ENCODE measurements at places on chromosomes 3 and 15.

DNA sequence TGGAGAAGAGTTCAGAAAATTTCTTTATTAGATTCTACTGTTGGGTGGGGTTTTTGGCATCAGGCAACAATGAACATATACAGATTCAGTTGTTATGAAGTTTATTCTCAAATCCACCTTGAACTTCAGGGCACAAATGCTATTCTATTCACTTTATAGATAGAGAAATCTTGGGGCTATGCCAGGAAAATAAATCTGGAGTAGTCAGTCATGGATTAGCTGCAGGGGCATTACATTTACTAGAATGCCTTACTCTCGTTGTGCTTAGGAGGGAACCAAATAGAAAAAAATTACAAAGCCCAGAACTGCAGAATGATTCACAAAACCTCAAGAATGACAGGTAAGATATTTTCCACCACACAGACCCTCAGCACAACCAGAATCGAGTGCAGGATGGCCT, 216.7 kb downstream of the CDIN1 start:
- DNase-seq, result no peak

GRCh38 chr15:61173899-61174689, 55.0 kb downstream of the RORA start:
- no peak for DNase-seq

DNA sequence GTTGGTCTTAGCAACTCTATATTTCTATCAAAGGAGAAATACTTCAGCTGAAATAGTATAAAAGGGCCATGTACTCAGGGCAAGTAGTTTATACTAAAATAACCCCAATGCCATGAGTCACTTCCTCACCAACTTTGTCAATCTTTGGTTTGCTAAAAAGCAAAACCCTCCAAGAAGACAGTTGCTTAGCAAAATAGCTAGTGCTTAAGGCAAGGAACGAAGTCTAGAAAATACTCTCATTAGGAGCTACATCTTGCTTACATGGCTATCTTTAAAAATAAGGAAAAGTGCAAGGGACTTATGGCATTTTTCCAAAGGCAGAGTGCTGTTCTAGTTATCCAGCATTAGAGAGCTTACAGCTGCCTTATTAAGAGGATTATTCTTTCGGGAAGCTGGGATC, 28.4 kb downstream of the P3H2 start:
- no peak for DNase-seq

GRCh38 chr15:61444585-61444984, 215.5 kb upstream of the RORA start:
- DNase-seq, result no peak

- DNase-seq, result no peak
Observed at GRCh38 chr15:80484333-80484864, 80.2 kb downstream of the ARNT2 start.

GRCh38 chr15:62520887-62521286, 355.8 kb upstream of the C2CD4B start:
- DNase-seq, result no peak

DNA sequence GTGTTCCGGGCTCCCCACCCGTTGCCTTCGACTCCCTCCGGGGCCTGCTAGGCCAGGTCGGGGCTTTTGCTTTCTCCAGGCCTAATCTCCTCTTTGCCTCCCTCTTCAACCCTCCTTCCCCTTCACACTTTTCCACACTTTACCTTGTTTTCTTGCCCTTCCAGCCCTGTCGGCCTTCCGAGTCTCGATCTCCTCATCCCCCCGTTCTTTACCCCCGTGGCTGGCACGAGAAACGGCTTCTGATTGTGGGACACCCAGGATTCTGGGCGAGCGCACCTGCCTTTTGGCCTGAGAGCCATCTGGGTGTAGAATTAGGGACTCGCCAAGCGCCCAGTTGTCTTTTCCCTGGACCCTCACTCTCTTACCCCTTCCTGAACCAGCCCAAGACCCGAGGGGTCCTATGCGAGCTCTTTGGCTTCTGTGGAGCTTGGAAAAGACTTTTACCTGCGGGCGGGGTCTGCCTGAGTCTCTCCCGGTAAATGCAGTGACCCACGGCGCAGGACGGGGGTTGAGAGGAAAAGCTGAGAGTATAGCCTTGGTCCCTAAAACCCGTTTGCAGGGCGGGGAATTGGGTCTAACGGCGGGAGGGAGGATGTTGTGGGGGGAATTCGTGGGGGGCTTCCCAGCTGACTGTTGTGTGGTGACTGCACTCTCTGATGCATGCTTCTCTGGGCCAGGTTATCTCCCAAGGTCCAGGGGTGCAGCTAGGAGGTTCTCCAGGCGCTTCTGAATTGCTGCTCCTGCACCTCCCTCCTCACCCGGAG, 5.5 kb upstream of the ONECUT1 start:
- no peak for DNase-seq

DNA sequence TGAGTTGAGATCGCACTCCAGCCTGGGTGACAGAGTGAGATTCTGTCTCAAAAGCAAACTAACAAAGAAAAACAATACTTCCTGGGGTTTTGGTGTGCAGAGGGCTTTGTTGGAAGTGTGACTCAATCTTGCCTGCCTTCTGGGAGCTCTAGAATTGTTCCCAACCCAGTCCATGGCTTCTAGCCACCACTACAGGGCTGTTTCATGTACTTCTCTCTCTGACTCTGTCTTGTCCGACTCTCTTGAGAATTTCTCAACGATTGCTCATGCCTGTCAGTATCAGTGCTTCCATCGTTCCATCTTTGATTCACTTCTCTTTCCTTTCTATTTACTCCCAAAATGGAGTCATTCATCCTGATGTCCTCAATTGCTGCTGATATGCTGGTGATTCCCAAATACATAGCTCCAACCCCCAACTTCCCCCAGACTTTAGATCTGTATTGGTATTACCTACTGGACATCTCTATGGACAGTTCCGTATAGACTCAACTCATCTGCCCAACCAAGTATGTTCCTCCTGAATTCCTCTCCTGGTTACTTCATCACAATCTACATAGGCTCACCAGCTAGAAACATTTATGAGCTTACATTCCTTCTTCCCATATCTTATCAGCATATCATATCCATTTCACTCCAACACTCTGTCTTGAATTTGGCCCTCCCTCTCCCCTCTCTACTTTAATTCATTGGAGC, 1.8 kb upstream of the AP2M1 start:
- DNase-seq, result no peak

DNA sequence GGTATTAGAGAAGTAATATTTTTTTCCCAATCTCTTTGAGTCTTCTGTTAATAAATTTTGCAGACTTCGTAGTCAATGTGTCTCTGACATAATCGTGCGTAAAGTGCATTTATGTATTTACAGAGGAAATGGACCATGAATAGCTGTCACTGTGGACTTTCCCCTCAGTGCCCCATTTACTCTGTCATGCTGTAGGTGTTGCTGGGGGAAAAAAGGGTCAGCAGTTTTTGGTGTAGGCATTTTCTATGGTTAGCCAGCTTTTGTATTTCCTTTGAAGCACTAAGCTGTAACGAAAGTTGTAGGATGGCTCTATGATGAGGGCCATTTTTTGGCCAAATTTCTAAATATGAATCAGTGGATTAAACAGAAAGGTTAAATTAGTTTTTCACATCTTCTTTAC, 598.4 kb downstream of the FGF12 start:
- DNase-seq, result no peak

DNA sequence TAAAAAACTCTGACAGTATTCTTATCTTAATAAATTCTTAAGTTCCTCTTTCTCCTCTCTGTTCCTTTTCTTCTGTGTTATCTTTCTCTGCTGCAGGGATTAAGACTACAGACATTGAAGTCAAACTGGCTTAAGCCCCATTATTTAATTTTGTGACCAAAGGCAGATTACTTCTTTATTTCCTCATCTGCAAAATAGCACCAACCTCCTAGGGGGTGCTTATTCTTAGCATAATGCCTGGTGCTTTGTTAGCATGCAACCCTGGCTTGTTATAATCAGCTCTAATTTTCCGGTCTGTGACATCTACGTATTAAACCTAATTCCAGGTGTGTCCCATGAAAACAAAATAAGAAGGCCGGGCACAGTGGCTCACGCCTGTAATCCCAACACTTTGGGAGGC, 23.8 kb downstream of the SEMA6D start:
- DNase-seq, result no peak

GRCh38 chr3:187102073-187102634, 37.1 kb downstream of the RPL39L start:
- DNase-seq, result no peak

DNA sequence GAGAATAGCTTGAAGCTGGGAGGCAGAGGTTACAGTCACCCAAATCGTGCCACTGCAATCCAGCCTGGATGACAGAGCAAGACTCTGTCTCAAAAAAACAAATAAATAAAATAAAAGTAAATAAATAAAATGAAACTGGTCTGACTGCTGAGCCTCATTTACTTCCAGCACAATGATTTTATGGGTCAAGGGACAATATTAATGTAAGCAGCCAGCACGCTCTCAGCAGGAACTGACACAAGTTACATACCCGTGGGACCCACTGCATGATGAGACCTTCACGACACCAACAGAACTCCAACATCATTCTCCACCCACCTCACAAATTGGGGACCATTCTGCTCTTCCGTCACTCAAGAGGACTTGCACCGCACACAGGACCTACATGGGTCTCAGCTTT, 230.3 kb downstream of the MAGI1 start:
- DNase-seq, result no peak

DNA sequence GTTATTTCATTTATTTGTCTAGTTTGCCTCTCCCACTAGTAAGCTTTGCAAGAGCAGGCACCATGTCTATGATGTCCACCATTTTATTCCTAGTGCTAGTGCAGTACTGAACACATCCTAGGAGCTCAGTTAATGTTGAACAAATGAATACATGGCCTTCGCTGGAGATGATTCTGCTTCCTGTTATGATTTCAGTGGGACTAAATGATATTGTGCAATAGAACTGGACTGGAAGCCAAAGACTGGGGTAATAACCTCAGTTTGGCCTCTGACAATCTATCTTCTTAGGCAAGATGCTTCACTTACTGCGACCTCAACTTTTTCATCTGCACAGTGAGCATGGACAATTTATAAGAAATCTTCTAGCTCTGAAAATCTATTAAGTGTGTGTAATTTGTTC, 191.3 kb downstream of the ADAMTSL3 start:
- DNase-seq, result no peak

DNA sequence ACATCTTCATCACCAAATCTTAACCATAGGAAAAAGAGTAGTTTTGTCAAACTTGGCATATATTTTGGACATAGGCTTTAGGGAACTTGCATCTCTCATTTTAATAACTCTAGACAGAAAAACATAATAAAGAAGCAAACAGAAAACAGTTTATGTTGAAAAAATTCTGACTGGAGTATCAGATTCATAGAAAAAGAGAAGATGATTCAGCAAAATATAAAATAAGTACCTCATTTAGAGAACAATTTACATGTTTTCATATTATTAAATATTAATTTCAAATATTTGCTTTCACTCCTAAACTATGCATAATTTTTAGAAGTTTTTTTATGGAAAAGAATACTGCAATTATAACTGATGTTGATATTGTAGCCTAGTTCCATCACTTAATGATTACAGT, 12.5 kb downstream of the SATB1 start:
- no peak for DNase-seq

- no peak for DNase-seq
Observed at GRCh38 chr15:45393851-45394250, 15.5 kb upstream of the GATM start.

DNA sequence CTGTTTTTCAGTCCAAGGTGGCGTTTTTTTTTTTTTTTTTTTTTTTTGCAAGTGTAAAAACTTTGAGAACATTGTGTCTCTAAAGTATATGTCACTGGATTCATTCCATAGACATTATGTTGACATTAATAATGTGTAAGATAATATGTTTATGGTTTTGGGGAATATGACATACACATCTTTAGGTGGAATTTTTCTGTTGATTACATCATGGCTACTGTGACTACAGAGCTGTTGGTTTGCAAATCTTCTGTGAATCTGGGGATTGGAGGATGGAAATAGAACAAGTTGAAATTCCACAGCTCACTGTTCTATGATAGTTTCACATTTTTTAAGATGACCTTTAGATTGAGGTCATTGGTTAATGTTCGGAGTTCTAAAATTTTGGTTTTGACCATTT, 24.4 kb upstream of the PLSCR2 start:
- no peak for DNase-seq

DNA sequence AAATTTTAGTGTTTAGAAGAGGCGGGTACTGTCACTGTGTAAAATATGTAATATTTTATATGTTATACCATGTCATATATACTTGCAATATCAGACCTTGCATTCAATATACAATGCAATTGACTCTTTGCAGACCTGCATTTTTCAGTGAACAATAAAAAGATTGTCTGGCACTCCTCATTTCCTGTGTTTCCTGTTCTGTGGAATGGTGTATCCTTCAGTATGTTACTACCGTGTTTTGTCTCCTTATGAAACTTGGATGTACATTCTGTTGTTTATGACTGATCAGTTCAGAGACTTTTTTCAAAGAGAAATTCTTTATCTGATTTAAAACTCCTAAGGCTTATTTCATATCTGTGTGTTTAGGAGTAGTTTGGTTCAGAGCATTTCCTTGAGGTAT, 31.5 kb downstream of the APH1B start:
- DNase-seq, result no peak

- no peak for DNase-seq
Observed at GRCh38 chr3:31465999-31466398, 66.7 kb upstream of the STT3B start.

DNA sequence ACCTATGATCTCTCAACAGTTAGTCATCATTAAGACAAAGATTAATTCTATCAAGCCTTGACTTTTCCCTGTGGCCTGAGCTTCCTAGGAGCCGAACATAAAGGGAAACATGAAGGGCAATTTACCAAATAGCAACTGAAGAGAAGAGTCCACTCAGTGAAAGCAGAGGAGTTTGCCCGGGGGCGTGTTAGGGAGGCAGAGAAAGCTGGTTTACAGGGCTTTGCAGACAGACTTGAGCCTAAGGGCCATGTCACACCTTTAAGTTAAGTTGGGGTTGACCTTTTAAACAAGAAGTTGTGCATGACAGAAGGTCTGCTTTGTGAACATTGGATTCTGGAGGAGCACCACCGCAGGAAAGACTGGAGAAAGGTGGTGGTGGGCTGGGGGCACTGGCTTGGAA, 701.8 kb upstream of the CFAP20DC start:
- no peak for DNase-seq

DNA sequence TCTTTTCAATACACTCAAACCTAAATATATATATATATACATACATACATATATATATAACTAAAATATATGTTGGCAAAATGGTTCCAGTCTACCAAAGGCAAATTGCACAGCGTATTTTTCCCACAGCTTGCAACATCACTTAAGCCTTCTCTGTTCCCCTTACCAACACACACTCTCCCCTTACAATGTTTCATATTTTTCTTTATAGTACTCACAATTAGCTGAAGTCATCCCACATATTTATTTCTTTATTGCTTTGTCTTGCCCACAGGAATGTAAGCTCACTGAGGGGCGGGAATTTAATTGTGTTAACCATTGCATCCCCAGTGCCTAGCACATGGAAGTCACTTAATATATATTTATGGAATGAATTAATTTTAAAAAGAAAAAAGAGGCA, 288.3 kb downstream of the ULK4 start:
- DNase-seq, result no peak

GRCh38 chr3:195580744-195581443, 2.8 kb downstream of the APOD start:
- DNase-seq, result no peak
